ENCODE measurements at places on chromosomes 3 and 15.

- no peak for DNase-seq
Observed at GRCh38 chr3:32399030-32399620, 7.5 kb downstream of the CMTM7 start.

DNA sequence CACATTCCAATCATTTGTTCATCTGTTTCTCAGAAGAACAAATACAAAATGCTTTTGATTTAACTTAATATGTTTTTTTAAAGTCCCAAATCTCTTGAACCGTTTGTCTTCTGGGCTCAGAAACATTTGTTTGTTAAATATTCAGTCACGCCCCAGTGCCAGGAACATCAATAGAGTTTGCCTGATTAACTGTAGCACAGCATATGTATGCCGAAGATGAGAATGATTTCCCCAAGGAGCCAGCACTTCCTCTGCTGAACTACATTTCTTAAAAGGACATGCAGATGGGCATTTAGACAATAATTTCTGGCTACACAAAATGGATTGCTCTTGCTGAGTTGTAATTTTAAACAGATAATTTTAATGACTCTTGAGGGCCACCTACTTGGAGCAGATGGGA is 191.6 kb upstream of the FAM3D start:
- DNase-seq: no peak

DNA sequence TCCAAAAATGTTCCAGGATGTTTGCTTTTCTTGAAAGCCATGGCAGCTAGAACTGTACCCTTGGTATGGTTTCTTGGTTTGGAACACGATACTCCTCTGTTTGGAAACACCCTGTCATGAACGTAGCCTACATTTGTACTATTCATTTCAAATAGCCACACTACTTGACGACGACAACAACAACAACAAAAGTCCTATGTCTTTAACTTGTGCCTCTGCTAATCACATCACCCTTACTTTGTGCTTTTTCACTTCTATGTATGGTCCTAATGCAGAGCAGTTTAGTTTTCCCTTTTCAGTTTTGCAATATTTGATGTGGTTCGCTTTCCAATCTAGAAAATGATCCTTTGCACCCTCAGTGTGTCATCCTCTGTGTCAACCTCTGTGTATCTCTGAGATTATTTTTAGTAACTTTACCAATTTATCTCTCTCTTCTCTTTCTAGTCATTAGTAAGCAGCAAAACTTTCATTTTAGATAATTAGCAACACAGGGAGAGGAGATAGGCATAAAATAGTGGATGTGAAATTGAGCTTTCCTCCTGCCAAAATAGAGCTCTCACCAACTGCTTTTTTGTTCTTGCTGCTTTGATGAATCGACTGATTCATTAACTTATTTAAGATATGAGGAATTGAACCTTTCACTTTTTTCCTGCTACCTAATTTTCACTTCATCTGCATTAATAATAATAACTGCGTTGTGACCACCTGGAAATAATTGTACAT is 44.1 kb upstream of the TP63 start:
- DNase-seq: no peak

DNA sequence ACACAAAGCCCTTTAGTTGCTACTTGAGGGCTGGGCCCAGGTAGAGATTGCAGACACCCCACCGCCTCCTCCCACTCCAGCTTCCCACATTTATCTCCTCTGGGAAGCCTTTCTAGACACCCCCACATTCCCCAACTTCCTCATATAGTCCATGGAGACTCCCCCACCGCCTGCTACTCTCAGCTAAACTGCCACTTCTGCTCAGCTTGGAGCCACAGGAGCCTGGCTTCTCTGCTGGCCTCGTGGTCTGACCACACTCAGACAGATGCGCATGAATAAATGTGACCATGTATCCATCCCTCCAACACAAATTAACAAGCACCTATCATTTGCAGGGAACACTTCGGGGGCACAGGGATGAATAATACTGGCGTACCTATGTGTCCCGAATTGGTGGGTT is 10.5 kb upstream of the ACSBG1 start:
- DNase-seq: no peak

GRCh38 chr3:185631108-185631507 is 45.0 kb downstream of the SENP2 start:
- DNase-seq: no peak

- no peak for DNase-seq
Observed at GRCh38 chr15:86394866-86395265, 315.2 kb downstream of the AGBL1 start.

DNA sequence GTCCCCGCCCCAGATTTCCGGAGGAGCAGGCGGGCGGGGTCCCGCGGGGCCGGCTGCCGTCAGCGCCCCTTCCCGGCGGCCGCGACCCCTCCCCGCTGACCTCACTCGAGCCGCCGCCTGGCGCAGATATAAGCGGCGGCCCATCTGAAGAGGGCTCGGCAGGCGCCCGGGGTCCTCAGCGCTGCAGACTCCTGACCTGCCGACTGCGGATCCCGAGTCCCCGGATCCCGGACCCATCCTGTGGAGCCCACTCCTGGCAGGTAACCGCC is at the start of gene TRH:
Gene TRH, plus strand, starts transcription at position 157 of the 269 bp plus-strand sequence. CDS start 1,097 bp downstream, outside the sequence.
- DNase-seq: no peak

DNA sequence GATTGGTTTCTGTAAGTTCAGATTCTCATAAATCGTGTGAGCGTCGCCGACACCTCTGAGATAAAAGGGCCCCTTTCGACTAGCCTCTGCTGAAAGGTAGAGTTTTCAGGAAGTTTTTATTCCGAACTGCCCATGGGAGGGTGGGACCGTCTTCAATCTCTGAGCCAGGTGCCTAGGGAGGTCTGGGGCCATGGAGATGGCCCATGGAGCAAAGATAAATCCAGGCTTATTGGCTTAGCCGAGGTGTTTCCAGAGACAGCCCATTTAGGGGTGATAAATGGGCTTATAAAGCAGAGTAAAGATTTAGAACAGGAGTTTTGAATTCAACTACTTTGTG is 442 bp downstream of the QTRT2 start:
- no peak for DNase-seq

- DNase-seq: no peak
Observed at GRCh38 chr3:46301122-46301835, 52.6 kb upstream of the CCR2 start.

- DNase-seq: no peak
Observed at GRCh38 chr3:124887177-124887931, at the start of gene ITGB5. Gene ITGB5 (minus strand): TSS chr3:124887365. CDS start chr3:124887000, 365 bp downstream.

- DNase-seq: no peak
Observed at GRCh38 chr3:99833617-99834205, 16.0 kb downstream of the CMSS1 start.

GRCh38 chr3:181773921-181774320 is 62.2 kb downstream of the SOX2 start:
- no peak for DNase-seq

GRCh38 chr15:79406210-79406609 is 25.9 kb upstream of the MINAR1 start:
- no peak for DNase-seq

DNA sequence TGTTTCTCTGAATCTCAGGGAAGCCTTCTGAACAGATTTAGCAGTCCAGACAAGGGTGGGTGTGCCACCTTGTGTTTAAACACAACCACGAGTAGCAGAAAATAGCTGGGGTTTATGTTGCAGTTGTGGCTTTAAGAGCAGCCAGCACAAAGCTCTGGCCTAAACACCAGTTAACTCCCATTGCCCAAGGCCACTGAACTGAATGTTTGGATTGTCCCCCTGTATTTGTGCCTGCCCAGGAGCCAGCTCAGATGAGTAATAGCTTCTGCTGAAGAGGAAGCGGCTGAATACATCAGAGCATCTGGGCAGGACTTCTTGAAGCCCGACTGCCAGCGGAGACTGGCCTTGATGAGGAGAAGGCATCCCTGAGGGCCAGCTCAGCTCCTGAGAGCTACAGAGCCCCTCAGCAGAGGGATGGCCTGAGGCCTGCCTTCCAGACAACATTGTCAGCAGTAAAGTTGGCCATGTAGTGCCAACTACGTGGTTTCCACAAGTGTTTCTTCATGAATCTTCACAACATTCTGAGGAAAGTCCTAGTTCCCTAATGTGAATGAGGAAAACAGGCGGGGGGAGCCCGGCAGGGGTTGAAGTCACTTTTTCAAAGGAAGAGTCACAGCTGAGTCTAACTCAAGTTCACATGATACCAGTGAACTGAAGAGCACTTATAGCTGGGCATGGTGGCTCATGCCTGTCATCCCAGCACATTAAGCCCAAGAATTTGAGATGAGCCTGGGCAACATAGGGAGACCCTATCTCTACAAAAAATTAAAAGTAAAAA is 65.8 kb upstream of the ZBTB38 start:
- peak; percentile 83 for DNase-seq

DNA sequence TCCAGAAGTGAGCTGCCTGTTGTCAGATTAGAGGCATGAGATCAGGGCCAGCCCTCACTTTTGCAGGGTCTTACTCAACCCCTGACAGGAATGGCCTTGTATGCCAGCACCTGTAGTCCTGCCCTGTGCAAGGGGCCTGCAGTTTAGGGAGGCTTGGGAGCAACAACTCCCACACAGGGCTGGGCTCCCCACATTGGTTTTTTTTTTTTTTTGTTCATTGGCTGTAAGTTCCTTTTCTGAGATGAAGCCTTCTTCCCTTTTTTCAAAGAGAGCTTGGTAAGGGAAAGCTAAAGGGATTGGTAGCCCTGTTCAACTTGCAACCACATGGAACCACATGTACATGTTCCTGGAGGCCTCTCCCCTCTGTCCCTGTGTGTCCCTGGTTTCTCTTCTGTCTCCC is 46.4 kb downstream of the TNFAIP8L3 start:
- no peak for DNase-seq

DNA sequence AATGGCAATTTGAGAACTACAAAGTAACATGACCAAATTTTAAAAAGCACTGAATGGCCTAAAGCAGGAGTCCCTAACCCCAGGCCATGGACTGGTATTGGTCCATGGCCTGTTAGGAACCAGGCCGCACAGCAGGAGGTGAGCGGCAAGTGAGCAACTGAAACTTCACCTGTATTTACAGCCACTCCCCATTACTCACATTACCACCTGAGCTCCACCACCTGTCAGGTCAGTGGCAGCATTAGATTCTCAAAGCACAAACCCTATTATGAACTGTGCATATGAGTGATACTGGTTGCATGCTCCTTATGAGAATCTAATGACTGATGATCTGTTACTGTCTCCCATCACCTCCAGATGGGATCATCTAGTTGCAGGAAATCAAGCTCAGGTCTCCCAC is 48.8 kb downstream of the SENP7 start:
- DNase-seq: no peak

DNA sequence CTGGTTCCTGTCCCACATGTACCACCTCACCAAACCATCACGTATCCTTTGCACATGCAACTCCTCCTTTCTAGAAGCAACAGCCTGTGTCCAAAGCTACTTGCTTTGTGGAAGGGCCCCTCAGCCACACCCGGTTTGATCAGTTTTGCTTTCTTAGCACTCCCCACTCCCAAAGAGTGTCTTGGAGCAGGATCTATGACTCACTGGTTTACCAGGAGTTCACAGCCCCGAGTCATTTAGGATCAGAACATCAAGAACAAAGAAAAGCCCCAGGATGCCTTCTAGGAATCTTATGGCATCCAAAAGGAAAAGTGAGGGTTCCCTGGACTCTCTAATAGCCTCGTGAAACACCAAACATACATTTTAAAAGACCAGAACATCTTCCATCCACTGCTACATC is 50.7 kb upstream of the IGF1R start:
- no peak for DNase-seq

DNA sequence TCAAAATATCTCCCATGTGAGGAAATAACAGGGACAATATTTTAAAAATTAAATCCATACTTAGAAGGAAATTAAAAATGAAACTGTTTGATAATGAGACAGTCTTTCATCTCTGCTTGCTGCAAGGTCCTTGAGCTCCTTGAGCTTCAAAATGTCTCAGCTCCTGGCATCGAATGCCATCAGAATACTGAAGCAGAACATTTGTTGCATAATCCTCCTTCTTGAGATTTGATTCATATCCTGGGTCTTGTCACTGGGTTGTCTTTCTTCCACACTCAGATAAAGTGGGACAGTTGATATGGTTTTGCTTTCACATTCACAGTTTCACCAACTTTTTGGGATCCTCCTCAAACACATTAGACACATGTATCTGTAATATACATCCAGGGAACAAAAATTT is 27.8 kb downstream of the COL8A1 start:
- no peak for DNase-seq

DNA sequence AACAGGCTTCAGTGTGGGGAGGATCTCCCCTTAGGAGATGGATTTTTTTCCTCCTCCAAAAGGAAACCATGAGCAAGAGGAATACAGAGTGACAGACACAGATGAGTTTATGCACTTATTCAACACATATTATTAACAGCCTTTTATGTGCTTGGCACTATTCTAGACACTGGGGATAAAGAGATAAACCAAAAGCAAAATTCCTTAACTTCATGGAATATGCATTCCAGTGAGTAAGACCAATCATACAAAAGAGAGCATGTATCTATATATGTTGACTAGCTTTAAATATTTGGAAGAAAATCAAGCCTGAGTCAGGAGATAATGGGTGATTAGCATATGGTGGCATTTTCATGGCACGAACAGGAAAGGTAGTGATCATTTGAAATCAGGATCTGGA is 284.4 kb upstream of the RASGRP1 start:
- DNase-seq: no peak

GRCh38 chr3:151592287-151592686 is 131.4 kb upstream of the IGSF10 start:
- DNase-seq: no peak

GRCh38 chr15:86155551-86155950 is 75.9 kb downstream of the AGBL1 start:
- DNase-seq: no peak

GRCh38 chr3:185823078-185824044 is 1.5 kb downstream of the IGF2BP2 start:
- DNase-seq: no peak

GRCh38 chr15:76328958-76329357 is 7.6 kb upstream of the ISL2 start:
- no peak for DNase-seq

DNA sequence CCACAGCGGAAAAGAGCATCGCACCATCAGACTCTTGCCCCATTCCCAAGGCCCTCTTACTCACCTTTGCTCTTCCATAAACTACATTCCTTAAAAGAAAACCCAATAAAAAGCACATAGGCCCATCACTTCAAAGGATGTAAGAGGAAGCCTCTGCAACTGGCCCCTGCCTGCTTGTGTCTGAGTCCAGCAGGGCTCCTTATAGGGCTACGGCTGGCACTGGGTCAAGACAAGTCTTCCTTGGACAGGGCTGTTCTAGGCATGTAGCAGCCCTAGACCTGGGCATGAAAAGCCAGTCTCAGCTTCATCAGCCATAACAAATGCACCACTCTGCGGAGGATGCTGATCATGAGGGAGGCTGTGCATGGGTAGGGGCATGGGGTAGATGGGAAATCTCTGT is 218.3 kb downstream of the NTRK3 start:
- DNase-seq: no peak

DNA sequence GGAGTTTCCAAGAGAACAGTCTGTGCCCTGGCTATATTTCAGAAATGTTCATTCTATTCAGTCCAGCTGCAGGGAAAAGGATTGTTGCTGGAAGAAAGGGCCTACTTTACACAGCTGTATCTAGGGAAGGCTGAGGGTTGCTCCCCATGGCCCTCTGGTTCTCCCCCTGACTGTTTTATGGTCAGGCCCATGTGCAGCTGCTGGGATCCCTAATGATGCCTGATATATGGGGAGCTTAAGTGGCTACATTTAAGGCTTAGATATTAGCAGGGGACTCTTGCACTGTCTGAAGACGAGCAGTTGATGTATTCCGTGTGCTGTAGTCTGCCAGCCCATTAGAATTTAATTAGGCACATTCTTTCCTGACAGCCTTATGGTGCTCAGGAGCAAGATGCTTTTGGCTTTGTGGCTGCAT is 72.0 kb downstream of the FAM43A start:
- DNase-seq: no peak

GRCh38 chr3:150127011-150127490 is 156.4 kb upstream of the PFN2 start:
- DNase-seq: no peak
